ENCODE measurements at places on chromosomes 2 and 18.

- DNase-seq: no peak
Observed at GRCh38 chr2:109144271-109144670, 15.3 kb downstream of the SH3RF3 start.

DNA sequence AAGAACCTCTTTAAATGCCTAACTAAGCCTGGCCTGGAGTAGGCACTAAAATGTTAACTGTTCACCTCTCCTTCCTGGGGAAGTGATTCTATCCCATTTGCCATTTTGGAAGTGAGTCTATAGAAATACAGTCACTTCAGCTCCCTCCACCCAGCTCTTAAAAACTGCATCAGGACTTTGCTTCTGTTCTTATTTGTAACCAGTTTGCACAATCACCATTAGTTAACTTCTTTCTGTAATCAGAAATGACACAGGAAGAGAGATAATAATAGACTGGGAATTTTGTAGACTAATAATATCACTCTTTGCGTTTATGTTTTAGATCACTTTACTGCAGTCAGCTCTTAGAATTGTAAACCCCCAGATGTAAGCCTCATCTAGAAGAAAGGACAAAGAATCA is 16.0 kb upstream of the MARCO start:
- DNase-seq: no peak

GRCh38 chr2:239323447-239323846 is 77.4 kb downstream of the HDAC4 start:
- DNase-seq: no peak

- no peak for DNase-seq
Observed at GRCh38 chr18:32280911-32281310, 91.1 kb downstream of the MEP1B start.

GRCh38 chr2:86219896-86220295 is 20.6 kb downstream of the MRPL35 start:
- DNase-seq: no peak

DNA sequence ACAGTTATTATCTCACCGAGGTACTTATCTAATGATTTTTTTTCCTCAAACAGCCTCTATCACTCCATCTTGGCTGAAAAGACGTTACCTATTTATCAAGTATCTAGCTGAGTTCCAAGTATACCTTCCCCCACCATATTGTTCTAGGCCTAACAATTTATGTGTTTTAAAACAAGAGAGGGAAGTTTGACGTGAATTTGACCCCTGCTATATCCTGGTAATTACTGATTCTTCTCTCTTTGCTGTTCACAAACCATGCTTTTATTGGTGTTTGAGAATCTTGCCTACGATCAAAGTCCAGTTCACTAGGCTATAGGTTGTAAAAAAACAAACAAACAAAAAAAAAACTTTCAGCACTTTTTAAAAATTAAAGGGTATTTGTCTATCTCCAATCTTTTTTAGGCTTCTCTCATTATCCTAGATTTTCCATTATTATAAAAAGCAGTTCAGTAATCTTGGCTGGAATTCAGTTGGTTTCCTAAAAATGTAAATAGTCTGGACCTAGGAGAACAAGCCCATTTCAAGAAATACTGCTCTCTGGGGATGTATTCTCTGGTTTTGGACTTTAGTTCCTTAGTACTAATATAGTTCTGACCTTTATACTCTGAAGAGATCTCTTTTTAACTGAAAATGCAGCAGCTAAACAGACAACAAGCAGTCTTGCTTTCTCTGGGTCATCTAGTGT is 505.4 kb downstream of the CPS1 start:
- DNase-seq: no peak
